CD4-positive, alpha-beta memory T cell (primary cell): ENCODE measurements at places on chromosomes 11 and 22.

- DNase-seq = no peak
Measured at GRCh38 chr11:70694371-70694770, 296.0 kb downstream of the CTTN start.

DNA sequence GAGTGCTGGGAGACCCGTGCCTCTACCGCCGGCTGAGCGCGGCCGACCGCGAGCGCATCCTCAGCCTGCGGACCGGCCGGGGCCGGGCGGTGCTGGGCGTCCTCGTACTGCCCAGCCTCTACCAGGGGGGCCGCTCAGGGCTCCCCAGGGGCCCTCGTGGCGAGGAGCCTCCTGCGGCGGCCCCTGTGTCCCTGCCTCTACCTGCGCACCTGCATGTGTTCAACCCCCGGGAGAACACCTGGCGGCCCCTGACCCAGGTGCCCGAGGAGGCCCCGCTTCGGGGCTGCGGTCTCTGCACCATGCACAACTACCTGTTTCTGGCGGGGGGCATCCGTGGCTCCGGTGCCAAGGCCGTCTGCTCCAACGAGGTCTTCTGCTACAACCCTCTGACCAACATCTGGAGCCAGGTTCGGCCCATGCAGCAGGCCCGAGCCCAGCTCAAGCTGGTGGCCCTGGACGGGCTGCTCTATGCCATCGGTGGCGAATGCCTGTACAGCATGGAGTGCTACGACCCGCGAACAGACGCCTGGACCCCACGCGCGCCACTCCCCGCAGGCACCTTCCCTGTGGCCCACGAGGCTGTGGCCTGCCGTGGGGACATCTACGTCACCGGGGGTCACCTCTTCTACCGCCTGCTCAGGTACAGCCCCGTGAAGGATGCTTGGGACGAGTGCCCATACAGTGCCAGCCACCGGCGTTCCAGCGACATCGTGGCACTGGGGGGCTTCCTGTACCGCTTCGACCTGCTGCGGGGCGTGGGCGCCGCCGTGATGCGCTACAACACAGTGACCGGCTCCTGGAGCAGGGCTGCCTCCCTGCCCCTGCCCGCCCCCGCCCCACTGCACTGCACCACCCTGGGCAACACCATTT, 3.5 kb downstream of the KLHDC7B start:
- DNase-seq = no peak

DNA sequence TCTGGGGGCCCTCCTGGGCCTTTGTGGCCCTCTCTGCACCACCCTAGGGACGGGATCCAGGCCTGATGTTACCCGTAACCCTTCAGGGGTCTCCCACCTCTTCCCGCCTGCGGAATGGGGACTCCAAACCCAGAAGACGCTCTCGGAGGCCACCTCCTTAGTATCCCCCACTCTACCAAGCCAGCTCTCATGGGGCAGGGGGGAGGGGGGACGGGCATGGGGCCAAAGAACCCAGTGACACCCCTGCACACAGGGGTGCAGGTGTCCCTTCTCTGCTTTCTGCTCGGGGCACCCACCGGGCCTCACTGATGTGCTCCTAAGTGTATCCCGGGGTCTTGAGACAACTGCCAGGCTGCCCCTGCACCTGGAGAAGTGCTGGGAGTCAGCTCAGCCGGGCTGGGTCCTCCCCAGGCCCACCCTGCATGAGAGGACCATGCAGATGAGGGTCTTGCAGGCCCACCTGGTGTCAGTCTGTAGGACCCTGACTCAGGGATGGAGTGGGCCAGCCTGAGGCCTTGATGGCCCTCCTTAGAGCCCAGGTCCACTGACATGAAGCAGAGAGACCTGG, 176.9 kb downstream of the IGLL1 start:
- no peak for DNase-seq

DNA sequence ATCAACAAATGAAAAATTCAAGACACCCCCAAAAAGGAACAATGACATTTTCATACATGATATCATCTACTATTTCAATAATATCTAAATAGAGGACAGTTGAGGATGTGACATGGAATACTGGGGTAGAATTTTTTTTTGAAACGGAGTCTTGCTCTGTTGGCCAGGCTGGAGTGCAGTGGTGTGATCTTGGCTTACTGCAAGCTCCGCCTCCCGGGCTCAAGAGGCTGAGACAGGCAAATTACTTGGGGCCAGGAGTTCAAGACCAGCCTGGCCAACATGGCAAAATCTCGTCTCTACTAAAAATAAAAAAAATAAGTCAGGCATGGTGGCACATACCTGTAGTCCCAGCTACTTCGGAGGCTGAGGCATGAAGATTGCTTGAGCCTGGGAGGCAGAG, 41.4 kb downstream of the LRRC74B start:
- no peak for DNase-seq
